ENCODE measurements at places on chromosomes 7 and 10.

DNA sequence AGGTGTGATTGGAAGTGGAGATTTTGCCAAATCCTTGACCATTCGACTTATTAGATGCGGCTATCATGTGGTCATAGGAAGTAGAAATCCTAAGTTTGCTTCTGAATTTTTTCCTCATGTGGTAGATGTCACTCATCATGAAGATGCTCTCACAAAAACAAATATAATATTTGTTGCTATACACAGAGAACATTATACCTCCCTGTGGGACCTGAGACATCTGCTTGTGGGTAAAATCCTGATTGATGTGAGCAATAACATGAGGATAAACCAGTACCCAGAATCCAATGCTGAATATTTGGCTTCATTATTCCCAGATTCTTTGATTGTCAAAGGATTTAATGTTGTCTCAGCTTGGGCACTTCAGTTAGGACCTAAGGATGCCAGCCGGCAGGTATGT, 13.6 kb downstream of the STEAP2 start:
- no peak for DNase-seq

DNA sequence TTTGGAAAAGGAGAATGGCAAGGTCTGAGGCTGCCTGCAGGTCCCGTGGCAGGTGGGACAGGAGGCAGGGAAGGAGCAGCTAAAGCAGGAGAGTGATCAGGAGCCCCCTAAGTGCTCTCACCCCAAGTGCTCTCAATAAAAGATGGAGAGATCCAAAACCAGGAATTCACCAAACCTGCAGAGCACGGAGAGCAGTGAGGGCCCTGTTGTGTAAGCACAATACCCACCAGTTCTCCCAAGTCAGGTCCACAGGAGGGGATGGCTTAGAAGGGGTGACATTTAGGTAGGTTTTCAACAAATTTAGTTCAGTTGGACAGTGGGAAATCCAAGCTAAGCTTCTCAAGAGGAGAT, 40.8 kb downstream of the GNA12 start:
- no peak for DNase-seq

- DNase-seq = no peak
Observed at GRCh38 chr7:372546-372931, 82.6 kb downstream of the FOXL3 start.

GRCh38 chr7:20991544-20991943, 204.9 kb upstream of the SP8 start:
- DNase-seq = no peak

DNA sequence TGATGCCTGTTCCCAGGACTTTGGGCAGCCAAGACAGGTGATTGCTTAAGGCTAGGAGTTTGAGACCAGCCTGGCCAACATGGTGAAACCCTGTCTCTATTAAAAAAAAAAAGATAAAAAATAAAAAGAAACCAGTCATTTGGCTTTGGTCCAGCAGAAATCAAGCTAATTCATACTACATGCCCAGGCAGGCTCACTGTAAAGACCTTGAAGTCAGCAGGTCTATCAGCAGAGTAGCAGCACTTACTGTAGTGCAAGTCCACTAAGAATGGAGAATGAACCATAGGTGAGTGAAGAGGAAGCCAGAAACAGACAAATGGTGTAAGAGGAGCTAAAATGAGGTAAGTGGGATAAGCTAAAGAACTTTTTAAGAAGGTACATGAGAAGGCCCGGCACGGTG, 24.7 kb downstream of the PSPH start:
- no peak for DNase-seq

DNA sequence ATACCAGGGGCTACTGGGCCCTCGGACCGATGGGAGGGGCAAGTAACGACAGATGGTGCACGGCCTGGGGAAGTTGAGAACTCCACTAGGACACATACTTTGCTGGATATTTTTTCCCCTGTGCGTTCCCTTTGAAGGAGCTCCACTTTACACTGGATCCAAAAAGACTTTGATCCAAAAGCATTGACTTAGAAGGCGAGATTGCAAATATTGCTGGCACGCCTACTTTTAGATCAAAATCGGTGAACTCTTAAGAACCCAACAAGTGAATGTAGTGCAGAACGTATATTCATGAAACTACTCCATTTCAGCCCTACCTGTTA, 436 bp upstream of the SLC25A13 start:
- DNase-seq = no peak

DNA sequence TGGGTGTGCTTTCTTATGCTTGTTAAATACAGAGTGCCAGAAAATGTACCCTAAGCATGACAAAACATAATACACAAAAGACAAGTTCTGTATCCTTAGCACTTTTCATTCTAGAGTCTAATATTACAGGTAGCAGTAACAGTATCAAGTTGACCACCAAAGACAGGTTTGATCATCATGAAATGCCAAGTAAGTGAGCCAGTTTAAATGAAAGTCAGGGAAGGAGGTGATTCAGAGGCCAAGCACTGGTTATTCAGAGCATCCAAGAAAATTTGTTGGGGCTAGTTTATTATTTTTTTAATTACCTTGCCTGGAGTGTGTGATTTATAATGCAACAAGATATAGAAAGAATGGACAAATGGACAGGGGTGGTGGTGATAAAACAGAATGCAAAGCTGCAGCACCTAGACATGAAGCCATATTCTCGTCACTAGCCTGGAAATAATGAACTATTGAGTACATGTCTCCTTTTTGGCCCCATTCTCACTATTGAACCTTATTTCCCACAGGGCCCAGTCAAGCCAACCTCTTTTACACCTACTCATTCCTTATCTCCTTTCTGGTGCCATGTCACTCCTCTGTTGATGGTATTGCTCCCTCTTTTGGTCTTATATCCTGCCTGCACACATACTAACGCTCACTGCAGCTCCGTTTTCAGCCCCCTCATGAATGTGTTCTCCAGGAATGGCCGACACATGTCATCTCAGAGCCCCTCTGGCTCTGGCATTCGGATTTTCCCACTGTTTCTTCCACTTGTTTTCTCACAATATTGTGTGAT, 78.6 kb upstream of the GLCCI1 start:
- no peak for DNase-seq

- no peak for DNase-seq
Observed at GRCh38 chr7:83921271-83921940, 272.5 kb upstream of the SEMA3E start.

DNA sequence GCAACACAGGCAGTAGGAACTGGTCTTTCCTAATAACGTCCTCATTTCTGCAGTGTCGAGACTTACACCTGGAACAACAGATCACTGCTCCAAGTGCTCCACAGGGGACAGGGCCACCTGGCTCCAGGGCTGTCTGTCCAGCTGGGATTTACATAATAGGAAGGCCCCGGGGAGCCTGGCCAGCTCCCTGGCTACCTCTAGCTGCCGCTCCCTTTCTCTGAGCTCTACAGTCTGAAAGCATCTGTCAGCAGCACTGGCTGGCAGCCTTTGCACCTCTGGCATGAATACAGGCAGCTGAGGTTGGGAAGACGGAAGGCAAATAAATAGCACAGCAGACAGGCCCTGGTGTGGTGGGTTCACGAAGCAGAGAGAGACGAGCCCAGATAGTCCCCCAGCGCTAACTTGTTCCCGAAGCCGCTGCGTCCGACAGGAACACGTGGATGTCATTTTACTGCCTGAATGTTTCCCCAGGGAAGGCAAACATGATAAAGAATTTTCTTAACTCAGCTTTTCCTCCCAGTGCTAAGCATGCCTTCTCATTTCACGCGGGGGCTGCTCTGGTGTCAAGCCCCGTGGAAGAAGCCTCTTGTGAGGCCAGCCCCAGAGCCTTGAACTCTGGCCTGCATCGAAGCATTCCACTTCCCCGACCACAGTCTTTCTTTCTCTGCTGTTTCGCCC, 105.4 kb downstream of the ITIH5 start:
- no peak for DNase-seq

GRCh38 chr7:127877951-127878350, 153.3 kb downstream of the LRRC4 start:
- no peak for DNase-seq

DNA sequence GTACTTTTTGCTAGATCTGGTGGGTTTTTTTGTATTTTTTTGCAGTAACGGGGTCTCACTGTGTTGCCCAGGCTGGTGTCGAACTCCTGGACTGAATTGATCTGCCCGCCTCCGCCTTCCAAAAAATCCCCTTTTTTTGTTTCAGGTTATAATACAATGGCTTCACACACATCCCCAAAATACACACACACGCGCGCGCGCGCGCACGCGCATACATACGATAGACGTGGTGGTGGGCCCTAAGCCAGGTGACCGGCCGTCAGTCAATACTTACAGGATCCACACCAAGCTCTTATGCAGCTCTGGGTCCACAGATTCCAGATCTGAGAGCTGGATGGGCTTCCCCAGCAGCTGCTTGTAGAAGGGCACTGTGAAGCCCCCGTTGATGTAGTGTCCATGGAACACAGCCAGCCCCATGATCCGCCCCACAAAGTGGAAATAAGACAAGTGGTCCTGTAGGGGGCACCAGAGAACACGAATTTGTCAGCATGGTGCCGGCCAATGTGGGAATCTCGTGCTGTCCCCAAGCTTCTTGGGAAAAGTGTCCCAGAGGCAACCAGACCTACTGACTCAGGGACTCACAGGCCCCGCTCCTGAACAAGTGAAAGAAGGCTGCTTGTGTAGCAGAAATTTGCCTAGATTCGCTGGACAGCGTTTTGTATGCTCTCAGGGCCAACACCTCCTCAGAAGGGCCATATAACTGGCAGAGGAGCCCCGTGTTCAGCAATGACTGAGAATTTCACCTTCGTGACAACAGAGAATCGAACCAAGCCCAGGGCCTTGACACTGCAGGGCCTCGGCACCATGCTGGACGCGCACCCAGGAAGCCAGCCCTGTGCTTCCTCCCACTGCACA, 103.6 kb downstream of the SMURF1 start:
- DNase-seq = no peak

- no peak for DNase-seq
Observed at GRCh38 chr10:36573246-36573645, 552.2 kb upstream of the ANKRD30A start.

All from SIG-M5 (cell line).